ENCODE measurements at places on chromosomes 3 and 15.
A peak's percentile ranks its signal among the peaks of the same experiment; 100 is the strongest.

GRCh38 chr3:189632242-189632641 is 1.1 kb downstream of the TP63 start:
- no peak for DNase-seq

DNA sequence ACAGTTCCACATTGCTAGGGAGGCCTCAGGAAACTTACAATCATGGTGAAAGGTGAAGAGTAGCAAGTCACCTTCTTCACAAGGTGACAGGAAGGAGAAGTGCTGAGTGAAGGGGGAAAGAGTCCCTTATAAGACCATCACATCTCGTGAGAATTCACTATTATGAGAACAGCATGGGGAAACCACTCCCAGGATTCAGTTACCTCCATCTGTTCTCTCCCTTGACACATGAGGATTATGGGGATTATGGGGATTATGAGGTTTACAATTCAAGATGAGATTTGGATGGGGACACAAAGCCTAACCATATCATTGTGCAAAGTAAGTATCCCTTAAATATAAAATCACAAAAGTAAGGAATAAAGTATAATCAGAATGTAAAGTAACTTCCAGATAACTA is 375.9 kb upstream of the NAALADL2 start:
- DNase-seq, result peak; percentile 0

GRCh38 chr15:33581032-33581431 is 270.3 kb downstream of the RYR3 start:
- DNase-seq, result peak; percentile 76

DNA sequence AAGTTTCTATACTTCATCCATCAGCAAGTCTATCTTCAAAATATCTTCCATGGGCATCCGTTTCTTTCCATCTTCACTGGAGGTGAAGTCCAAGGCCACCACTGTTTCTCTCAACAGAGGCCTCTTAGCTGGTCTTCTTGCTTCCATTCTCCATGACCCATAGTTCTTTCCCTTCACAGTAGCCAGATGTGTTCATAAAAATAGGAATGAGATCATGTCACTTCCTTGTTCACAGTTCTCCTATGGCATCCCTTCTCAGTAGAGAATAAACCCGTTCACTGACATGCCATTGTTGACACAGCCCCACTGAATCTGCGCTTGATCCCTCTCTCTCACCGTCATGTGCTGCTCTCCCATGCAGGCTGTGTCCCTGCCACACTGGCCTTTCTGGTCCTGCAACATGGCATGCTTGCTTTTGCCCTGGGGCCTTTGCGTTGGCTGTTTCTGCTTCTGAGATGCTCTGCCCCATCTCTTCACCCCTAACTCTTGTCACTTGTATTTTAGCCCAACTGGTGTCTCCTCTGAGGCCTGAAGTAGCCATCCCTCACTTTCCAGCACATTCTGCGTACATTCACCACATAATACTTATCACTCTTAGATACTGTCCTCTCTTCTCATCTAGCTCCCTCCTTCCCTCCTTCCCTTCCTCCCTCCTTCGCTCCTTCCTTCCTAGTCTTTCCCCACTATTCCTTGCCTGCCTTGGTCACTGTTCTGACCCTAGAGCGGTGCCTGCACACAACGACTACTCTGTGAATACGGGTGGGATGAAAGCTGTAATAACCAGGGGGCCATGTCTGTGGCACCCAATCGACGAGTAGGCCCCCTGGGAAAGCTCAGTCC is 42.0 kb downstream of the STARD5 start:
- no peak for DNase-seq

DNA sequence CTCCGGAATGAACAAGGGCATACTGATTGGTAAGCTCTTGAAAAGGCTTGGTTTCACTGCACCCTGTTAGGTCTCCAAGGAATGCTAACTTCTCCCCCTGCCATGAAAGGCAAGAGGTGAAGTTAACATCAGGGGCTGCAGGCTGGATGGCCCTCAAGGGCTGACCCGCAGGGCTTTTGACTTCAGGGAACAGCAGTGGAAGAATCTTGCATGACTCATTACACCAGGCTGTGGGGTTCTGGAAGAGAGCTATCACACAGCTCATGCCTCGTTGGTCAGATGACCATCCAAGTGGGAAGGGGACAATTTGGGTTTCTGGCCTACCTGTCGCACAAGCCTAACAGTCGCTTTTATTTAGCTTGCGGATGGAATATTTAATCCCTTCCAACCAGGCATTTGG is 23.6 kb upstream of the ATG7 start:
- DNase-seq, result no peak
